ENCODE measurements at places on chromosomes 6 and 20. TPM values are rescaled to one million over a fixed set of nuclear protein-coding genes. Genes with fewer than 3 reads are reported as not detected.

CALHM6 gene
- total RNA-seq: not detected

TCF15 gene
- total RNA-seq: under 0.01 TPM

SNAP25 gene
- 4.5 TPM for total RNA-seq

CHRNA4 gene
- not detected for total RNA-seq

TBX18 gene
- 8.2 TPM for total RNA-seq

PBOV1 gene
- total RNA-seq: not detected

C6orf136 gene
- total RNA-seq: 2.2 TPM

EFCAB8 gene
- under 0.01 TPM for total RNA-seq

TNF gene
- not detected for total RNA-seq

LTB gene
- total RNA-seq: not detected

RAMACL gene
- total RNA-seq: 0.43 TPM

DEFB121 gene
- not detected for total RNA-seq

KCNK17 gene
- total RNA-seq: not detected

BHLHE23 gene
- total RNA-seq: not detected

SLC12A5 gene
- under 0.01 TPM for total RNA-seq

THBD gene
- total RNA-seq: 34.8 TPM

FAM217A gene
- not detected for total RNA-seq

SMAP1 gene
- 15.1 TPM for total RNA-seq

PPP1R3G gene
- 3.8 TPM for total RNA-seq

TUBB1 gene
- not detected for total RNA-seq

TAAR2 gene
- total RNA-seq: not detected

KIF25 gene
- not detected for total RNA-seq

NUP153 gene
- 10.7 TPM for total RNA-seq

ZNF311 gene
- total RNA-seq: 1.6 TPM

SNX5 gene
- 75.5 TPM for total RNA-seq

HLA-DQA1 gene
- 0.16 TPM for total RNA-seq

FAM83C gene
- not detected for total RNA-seq

APOM gene
- total RNA-seq: 1.8 TPM

PFDN4 gene
- 112 TPM for total RNA-seq

LY6G6F gene
- total RNA-seq: not detected

ARMC2 gene
- total RNA-seq: 2.7 TPM

SNAP91 gene
- total RNA-seq: not detected

RAET1L gene
- total RNA-seq: not detected

CYP21A2 gene
- total RNA-seq: under 0.01 TPM

SHLD1 gene
- 3.2 TPM for total RNA-seq

SCAF8 gene
- total RNA-seq: 16.5 TPM

RSPH9 gene
- total RNA-seq: 0.95 TPM

BEND3 gene
- total RNA-seq: 0.47 TPM

Measured in bronchial smooth muscle cell (primary cell).